ENCODE measurements at places on chromosomes 1 and 21.

GRCh38 chr21:45266518-45267389 is 20.9 kb downstream of the POFUT2 start:
- DNase-seq, result peak; percentile 21

DNA sequence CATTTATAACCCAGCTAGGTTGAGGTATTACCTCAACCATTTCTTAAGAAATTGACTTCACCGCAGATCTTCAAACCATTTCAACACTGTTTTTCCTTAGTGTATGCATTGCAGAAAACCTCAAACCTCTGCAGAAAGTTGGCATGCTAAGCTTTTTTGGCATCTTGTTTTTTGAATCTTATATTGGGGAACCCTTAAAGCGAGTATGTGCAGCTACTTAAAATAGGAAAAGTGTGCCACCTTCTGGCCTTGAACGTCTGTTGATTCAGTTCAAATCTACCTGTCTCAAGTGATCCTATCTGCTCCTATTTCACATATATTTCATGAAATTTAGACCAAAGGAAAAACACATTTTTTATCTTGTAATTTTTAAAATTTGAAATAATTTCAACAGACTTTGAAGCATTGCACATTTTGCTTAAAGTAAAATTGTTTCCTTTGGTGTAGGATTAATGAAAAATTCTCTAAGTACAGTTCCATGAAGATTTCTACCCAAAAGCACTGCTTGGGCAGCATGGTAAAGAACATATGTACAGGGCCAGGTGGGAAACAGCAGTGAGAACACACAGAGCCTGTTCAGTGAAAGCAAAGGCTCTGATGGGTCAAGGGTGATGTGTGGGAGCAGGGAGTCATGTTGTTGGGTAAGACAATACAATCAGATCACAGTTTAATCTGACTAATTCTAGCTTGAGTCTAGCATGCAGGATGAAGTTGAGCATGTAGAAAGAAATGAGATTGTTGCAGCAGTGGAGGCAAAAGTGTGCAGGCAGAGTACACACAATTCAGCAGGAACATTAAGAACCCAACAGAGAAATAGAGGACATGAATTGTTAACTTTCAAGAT is 17.2 kb downstream of the HENMT1 start:
- DNase-seq, result peak; percentile 81

DNA sequence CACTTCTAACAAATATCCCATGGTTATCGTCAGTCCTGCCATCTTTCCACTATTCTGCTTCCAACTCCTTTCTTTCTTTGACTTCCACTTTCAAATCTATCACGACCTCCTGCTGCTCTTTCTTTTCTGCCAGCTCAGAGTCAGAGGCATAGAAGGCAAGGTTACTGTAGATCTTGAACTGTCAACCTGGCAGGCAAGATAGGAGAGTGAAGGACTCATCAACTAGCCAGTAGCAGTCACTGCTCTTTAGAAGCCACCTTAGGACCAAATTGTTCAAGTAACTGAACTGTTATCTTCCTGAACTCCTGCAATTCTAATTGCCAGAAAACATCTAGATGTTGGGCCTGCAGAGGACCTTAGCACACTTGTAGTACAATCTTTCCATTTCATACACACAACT is 13.1 kb upstream of the FCER1A start:
- DNase-seq, result no peak

- DNase-seq, result peak; percentile 71
Measured at GRCh38 chr21:32770871-32771523, 558 bp downstream of the PAXBP1 start.

DNA sequence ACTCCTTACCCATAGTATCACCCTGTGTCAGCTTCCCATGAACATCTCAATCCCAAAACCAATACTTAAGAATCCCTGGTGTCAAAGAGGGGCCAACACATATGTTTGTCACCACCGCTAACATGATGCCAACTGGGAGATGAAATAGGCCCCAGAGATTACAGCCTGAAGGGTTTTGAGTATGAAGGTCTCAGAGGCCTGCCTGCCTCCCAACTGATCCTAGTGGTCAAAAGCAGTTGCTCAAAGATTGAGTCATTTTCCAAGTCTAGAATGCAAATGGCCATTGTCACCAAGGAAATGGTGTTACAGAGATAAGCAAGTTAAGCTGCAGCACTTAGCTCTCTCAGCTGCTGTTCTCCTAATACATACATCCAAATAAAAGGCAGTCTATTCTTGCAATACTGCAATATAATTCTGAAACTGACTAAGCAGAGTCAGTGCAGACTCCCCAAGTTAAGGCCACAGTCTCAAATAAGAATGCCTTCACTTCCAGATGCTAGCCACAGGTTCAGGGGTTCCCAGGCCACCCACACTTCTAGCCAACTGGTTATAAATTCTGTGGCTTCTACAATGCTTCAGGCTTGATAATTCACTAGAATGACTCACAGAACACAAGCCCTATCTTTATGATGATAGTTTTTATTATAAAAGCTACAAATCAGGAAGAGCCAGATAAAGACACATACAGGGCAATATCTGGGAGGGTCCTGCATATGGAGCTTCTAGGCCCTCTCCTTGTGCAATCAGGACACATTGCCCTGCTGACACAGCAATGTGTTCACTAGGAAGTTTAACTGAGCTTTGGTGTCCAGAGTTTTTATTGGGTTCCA is 18.7 kb downstream of the DUSP10 start:
- peak; percentile 92 for DNase-seq

DNA sequence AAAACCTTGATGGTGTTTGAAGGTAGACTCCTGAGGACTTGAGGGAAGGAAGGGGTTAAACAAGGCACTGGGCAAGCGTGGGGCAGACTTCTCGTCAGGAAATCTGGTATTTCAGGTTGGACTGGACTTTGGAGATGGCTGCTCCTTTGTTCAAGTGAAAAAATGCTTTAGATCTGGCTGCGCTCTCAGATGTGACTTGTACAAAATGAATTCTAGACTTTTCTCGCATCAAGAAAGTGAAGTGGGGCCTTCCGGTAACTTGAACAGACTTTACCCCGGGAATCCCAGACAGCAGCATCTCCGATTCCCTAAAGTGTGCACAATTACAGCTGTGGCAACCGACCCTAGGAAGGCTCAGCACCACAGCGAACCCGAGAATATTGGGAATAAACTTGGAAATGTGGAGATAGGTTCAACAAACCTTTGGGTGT is 44.3 kb upstream of the ERRFI1 start:
- no peak for DNase-seq

DNA sequence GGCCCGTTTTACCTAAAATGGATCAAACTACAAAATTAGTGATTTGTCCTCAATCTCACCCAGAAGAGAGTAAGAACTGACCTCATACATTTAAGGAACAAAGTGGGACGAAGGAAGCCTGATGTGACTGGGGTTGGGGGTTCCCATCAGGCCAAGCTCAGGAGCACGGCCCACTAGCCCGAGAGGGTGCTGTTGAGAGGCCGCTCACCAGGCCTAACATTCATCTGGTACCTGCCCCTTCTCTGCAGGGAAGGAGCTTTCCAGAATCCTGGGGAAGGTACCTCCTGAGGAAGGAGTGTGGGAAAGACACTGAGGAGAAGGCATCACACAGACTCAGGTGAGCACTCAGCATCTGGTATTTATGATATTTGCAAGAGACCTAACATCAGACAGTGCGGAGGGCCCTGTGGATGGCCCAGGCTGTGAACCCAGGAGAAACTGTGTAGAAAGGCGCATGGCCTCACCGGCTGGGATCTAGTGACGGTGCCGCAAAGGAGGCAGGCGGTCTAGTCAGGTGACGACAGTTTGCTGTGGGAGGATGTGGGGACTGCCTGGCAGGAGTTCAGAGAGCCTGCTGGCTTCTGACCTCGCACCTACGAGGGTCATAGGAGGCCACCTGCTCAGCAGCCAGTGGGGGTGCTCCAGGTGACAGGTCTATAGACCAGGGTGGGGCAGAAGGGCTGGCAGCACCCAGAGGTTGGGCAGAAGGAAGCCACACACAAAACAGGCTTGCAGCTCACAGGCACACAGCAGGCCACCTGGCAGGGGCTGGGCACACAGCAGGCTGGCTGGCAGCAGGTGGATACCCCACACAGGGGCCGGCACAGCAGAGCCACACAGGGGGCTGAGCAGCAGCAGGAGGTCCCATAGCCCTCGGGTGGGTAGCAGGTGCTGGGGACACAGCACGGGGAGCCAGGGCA is 543 bp downstream of the KRTAP12-4 start:
- no peak for DNase-seq

DNA sequence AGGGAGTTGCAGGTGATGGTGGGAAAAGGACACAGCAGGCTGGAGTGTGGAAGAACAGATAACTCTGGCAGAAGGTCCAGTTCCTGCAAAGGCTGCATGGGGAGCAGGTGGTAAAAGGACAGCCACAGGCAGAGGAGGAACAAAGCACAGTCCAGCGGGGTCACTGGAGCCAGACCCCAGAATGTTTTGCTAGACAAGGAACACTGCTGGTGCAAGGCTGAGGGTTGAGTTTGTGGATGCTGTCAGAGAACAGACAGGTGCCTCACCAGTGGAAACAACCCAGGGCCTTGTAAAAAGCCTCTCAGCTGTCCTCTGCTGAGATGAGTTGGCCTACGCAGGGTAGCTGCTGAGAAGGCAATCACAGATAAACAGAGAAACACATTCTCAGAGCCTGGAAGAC is 101.7 kb downstream of the SSBP3 start:
- no peak for DNase-seq
